ENCODE measurements at places on chromosomes 7 and 10. TPM values are rescaled to one million over a fixed set of nuclear protein-coding genes. Genes with fewer than 3 reads are reported as not detected.

GRCh38 chr7:132415259-132415658, 161.0 kb downstream of the PLXNA4 start:
- DNase-seq, result no peak

- DNase-seq, result peak; percentile 27
Observed at GRCh38 chr7:98282703-98283102, 1.2 kb downstream of the BRI3 start.

Gene PPP1R3C
- total RNA-seq, result 101 TPM

Gene HABP2
- not detected for total RNA-seq

DNA sequence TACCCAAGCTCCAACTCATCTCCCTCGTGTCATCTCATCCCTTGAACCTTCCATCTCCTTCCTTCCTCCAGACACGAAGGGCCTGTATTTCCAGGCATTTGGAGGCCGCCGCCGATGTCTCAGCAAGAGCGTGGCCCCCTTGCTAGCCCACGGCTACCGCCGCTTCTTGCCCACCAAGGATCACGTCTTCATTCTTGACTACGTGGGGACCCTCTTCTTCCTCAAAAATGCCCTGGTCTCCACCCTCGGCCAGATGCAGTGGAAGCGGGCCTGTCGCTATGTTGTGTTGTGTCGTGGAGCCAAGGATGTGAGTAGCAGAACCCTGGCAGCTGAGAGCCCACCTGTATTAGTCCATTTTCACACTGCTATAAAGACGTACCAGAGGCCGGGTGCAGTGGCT, 5.5 kb downstream of the FBXO24 start:
- no peak for DNase-seq

DNA sequence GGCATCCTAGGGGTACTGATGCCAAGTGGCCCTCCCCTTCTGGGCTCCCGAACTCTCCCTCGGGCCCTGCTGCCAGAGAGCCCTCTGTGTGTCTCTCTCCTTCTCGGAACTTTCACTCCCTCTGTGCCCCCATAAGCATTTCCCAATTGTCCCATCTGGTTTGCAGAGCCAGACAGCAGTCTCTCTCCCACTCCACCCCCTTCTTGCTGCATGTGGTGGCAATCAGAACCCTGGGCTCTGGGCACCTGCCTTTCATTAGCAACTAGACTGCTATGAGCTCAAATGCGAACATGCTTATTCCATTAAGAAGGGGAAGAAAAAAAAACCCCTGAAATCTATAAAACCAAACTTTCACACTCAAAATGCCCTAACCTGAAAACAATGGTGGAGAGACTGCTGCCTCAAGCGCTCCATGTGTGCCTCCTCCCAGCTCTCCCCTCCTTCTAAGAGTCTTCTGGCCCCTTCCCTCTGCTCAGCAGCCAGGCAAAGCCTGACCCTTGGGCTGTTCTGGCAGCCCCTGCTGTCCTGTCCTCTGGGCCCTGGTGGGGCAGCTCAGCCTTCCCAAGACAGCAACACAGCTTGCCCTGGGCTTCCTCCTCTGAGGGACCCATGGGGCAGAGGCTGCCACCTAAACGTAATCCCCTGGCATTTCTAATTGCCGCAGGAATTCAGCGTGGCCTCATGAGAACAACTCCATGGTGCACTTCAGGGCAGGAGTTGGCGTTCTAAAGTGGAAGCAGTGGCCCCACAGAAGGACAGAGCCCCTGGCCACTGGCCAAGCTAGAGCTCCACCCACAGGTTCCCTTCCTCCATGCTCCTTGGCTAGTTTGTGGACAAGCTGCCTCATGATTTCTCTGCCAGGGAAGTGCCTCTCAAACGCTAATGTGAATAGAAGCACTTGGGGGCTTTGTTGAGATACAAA, 415.4 kb downstream of the PLXNA4 start:
- DNase-seq, result no peak
